ENCODE measurements at places on chromosomes 7 and 10.

GRCh38 chr10:68303849-68304412 is 27.9 kb upstream of the HNRNPH3 start:
- DNase-seq, result no peak

GRCh38 chr7:108055611-108056021 is 52.7 kb upstream of the LAMB1 start:
- DNase-seq, result no peak

GRCh38 chr10:42578019-42578418 is 60.4 kb downstream of the ZNF33B start:
- DNase-seq, result no peak

- no peak for DNase-seq
Observed at GRCh38 chr7:149733131-149733923, 40.1 kb downstream of the ZNF467 start.

GRCh38 chr10:20181434-20181833 is 365.2 kb downstream of the PLXDC2 start:
- no peak for DNase-seq

- no peak for DNase-seq
Observed at GRCh38 chr7:155947051-155947450, 134.8 kb upstream of the SHH start.

DNA sequence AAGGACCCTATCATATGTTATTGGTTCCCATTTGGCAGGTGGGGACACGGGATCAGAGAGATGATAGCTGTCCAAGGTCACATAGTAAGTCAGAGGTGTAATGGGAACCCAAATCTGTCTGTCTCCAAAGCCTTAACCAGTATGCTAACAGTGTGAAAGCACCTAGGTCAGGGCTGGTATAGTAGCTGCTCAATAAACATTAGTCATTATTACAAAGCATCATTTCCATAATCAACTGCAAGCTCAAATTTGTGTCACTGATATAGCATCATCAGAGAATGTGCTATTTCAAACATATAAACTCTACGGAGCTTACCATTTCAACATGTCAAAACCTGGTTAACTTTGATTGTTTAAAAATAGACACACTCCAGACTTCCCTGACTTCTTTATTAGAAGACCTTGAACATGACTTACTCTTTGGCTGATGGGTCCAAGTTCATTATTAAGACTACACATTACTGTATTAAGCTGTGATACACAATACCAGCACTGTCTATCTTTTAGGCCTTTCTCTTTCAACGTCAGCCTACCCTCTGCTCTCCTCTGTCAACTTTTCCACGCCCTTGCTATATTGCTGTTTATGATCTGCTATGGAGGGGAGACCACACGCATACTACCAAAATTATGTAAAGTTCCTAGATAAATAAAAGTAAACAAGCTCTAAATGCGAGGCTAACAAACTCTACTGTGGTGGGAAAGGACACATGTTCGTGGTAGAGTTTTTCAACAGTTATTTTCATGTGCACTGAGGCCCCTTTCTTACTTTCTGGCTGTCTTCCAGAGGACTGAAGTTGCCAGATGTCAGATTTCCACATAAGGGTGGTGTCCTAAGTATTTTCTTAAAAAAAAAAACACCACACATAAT is 33.6 kb downstream of the DNMBP start:
- no peak for DNase-seq

DNA sequence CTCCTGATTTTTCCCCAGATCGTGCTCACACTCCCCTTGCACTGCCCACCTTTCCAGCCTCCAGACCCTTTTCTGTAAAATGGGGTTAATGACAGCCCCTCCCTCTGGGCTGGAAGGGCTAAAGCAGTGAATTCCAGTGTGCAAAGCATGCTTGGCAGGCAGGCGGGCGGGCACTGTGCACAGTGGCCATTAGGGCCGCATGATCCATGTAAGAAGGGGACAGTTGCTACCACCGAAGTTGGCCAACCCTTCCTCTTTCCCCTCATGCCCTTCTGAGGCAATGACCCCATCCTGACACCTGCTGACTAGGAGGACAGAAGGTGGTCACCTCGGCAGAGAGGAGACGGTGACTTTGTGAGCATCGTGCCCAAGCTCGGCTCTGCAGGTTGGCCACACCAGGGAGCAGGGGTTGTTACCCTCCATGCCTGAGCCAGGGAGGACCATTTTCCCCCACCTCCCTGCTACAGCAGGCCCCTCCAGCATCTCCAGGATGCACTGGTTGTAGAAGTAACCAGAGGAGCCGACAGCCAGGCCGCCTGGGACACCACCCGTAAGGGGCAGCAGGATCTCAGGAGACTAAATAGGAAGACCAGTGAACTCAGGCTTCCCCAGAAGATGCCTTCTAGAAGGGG is 166.4 kb downstream of the SLIT1 start:
- DNase-seq, result no peak

DNA sequence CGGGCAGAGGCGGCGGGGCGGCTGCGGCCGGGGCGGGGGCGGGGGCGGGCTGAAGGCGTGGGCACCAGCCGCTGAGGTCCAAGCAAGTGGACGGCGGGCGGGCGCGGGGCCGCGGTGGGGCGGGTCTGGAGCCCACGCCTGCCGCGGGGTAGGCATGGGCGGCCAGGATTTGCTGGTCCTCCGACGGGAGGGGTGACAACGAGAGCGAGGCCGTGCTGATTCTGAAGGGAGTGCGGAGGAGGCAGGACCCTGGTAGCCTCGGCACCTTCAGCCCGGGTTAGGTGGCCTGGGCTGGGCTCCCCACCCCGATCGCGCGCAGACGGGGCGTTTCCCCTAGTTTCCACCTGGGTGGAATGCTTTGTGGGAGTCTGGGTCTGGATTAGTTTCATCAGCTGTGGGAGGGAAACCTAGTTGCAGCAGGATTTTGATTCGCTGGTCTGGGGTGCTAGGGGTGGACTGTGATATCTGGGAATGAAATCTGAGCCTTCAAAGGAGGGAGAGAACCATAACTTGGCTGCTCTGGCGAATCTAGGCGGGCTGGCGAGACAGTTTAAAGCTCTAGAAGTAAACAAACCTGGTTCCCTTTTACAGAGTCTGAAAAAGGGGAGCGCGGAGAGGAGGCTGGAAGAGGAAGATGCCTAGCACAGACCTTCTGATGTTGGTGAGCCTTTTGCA is 609 bp downstream of the SGPL1 start:
- peak; percentile 38 for DNase-seq

DNA sequence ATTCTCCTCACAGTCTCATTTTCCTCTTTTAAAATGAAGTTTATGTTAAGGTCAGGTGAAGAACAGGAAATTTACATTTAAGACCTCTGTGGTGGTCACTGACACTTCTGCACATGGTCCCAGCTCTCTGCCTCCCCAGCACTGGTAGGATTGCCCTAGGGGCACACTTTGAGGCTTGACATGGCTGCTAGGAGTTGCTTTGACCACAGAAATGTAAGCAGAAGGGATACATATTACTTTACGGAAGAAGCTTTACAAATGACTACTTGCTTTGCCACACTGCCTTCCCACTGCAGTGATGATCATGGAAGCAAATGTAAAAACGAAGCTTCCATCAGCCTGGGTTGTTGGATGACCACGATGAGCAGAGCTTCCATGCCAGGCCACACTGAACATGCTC is 53.1 kb upstream of the RSU1 start:
- no peak for DNase-seq

- DNase-seq, result no peak
Observed at GRCh38 chr10:84298057-84298456, 30.3 kb upstream of the CCSER2 start.

DNA sequence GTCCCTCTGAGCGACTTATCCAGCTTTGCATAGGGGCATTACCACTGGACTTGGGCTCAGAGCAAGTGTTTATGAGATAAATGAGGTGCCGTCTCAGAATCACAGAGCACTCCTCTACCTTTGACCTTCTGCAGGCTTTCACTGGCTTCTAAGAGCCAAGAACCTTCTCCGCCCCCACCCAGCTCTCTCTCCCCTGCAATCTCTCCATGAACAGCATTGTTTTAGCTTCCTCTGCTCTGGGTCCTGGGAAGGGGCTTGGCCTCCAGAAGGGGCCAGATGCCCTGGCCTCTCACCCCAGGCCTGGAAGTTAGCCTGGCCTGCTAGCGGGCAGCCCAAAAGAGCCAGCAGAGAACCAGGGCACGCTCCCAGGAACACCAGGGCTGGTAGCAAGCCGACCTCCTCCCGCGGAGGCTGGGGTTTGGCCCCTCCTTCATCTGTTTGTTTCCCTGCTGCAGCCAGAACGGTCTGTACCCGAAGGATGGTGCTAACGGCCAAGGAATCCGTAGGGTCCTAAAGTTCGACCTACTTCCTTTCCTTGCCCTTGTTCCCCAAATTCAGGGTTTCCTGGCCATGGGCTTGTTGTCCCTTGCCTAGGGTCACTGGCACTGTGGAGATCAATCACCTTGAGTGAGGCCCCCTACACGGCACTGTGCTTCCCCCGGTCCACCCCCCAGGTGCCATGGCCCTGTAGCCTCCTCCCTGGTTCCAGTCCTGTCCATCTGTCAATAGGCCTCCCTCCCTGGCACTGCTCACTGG is 18.7 kb upstream of the DDIT4 start:
- peak; percentile 16 for DNase-seq

- DNase-seq, result no peak
Observed at GRCh38 chr7:95059842-95060313, 152.5 kb downstream of the PPP1R9A start.

GRCh38 chr10:86506062-86506461 is 15.5 kb downstream of the WAPL start:
- no peak for DNase-seq

DNA sequence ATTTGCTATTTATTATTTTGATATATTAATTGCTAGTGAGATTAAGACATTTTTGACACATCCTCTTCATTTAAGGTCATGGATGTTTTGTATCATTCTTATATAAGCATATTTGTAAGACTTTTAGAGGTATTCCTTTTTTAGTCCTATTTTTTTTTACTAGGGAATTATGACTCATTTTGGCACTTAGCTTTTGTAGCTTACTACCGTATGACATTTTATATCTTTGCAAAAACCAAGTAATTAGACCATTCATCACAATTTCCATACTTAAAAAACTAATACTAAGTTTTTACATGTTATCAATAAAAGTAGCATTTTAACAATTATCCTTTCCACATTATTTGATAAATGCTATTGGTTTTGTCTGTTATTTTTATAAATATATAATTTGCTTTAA is 41.6 kb downstream of the BMPR1A start:
- no peak for DNase-seq

DNA sequence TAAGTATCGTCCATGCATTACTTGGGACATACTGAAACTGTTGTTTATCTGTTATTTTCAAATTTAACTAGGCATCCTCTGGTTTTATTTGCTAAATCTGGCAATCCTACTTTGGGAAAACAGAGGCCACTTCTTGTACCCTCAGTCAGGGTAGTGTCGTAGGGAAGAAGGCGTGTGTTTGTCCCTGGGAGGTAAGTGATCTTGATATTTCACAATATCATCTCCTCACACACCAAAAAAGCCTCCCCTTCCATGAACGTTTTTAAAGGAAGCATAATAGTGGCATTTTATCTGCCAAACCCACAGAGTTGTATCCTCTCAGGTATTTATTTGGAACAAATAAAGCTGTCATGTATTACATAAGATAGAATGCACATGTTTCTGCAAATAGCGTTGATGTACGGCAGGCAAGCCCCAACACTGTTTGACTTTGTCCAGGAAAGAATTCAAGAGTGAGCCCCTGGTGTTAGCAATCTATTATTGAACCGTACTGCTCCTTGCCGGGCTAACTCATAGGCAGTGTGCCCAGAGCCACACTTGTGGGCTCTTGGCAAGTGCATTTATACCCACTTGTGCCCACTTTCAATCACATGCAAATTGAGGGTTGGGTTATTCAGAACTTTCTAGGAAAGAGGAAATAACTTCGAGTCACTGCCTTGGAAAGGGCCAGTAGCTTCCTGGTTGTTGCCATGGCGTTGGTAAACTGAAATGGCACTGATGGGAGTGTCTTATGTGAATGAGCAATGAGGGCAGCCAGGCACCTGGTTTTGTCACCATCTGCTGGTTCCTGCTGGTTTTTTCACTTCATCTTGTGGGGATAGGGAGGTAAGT is 266.0 kb downstream of the USP6NL start:
- DNase-seq, result no peak

GRCh38 chr10:94645285-94645684 is 38.2 kb upstream of the CYP2C18 start:
- DNase-seq, result no peak

DNA sequence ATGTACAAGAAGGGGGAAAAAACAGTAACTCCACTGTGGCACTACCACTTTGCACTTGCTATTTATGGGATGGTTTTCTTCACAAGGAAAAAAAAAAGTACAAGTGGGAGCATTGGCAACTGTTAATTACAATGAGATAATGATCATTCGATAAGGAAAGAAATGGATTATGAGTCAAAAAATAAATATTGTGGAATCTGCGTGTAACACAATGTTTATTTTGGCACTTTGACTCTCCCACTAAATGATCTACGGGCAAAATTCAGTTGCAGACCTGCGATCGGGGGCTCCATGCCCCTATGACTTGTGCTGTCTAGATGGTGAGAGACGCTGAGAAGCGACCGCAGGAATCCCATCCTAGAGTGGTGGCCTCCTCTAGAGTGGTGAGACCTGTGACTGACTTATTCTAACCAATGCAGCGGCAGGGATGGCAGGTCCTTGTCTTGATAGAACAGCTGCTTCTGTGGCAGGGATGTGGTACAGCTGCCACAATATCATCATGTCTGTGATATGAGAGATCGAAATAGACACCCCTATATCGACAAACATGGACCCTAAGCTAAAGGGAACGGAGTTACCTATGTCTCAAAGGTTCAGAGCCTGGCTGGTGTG is 345.0 kb upstream of the KLF6 start:
- DNase-seq, result no peak

DNA sequence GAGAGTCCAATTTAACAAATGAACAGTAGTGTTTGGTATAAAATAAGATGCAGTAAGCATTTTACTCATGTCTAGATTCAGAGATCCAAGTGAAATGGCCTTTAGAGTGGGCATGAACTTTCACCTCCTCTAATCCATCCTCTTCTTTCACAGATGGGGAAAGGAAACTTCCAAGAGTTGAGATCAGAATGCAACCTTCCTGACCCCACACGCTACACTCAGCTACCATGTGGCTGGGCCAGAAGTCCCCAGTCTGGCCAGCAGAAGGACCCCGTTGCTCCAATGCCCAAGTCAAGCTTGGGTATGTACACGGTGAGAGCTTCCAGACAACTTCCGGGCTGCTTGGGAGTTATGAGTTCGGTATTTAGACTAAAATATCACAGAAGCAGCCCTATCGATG is 228.0 kb downstream of the ELMO1 start:
- DNase-seq, result no peak

DNA sequence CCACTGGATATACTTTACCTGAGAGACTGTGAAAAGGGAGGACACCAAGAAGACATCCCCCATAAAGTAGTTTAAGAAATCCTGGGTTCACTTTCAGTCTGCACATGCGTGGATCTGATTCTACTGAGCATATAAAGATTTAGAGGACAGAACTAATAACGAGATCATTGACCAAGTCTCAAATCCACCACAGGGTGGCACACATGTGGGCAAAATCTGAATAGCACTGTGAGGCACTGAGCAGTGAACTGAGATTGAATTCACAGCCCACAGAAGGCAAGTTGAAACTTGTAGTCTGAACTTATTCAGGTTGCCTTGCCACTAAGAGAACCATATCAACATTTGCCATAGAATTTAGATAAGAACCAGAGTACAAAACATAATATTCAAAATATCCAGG is 818.6 kb downstream of the GRID1 start:
- DNase-seq, result peak; percentile 4
